ENCODE measurements at places on chromosomes 11 and 22.

DNA sequence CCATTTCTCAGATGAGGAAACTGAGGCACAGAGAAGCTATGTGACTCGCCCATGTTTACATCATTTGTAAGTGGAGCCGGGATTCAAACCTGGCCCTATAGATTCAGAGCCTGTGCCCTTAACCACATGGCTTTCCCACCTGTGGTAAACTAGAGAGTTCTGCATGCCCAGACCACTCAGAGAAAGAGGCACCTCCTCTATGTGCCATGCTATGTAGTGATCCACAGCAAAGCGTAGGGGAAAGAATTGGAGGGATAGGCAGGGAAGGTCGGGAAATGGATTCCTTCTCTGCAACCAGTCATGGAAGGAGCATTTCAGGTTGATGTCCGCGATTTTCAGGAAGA is 15.4 kb upstream of the POU2AF2 start:
- DNase-seq, result no peak

DNA sequence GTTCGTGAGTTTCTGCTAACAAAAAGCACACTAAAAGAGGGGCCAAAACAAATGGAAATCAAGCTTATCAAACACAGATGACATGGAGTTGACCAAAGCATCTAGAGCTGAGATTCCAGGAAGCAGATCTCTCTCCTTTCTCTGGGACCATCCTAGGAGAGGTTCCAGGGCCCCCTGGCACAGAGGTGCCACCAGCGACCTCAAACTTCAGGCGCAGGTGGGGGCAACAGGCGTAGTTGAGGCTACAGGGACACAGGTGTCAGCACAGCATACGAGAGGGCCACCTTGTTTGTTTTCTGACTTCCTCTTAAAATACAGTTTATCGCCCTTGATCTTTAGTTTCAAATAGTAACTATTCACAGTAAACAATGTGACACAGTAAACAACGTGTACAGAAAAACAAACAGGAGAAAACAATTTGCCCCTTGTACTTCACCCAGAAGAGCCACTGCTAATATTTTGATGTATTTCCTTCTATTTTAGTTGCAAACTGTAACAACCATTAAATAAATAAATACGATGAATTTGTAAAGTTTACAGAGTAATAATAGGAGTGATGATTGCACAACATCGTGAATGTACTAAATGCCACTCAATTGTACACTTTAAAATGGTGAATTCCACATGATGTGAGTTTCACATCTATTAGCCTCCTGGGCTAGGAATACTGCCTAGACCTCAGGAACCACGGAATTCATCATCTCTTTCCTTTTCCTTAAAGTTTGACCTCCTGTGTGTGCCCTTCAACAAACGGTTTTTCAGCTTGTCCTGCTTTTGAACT is 52.2 kb downstream of the IGLL5 start:
- DNase-seq, result no peak

GRCh38 chr11:69726481-69726880 is 22.7 kb upstream of the FGF19 start:
- DNase-seq, result no peak

DNA sequence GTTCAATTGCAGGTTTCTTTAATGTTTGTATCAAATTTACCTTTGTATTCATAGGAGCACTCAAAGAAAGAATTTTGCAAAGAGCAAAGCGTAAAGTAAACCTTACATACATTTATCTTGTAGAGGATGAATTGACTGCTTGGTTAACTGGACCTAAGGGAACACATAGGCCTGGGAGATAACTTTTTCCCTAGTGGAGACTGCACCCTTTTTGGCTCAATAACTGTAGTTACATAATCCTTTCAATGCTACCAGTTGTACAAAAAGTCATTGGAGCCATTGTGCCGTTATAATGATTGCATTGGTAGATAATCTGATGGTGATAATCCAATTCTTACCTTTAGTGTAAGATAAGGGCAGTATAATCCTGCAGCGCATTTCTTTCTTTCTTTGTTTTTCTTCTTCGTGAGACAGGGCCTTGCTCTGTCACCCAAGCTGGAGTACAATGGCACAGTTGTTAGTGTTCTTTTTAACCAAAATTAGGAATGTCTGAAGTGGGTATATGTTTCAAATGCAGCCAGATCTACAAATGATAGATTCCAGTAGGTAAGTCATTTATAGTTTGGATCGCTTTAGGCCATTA is 18.3 kb downstream of the ATG13 start:
- DNase-seq, result no peak

DNA sequence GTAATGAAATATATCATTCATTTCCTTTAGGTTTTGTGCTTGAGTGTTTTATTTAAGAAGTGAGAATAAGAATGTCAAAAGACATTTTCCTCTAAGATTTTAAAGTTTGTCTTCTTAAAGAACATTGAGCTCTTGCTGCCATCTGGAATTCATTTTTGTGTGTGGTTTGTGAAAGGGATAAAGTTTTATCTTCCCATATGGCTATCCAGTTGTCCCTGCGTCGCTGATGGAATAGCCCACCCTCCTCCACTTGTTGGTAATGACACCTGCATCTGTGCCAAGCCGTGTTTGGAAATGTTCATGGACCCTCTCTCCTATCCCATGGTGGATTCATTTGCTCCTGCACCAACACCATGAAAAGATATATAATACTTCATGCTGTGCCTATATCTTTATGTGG is 901.5 kb downstream of the BRD1 start:
- DNase-seq, result no peak

All from HuH-7.5 (cell line).